Stimulated activated CD4-positive, alpha-beta T cell treated with anti-CD3 and anti-CD28 coated beads, Interleukin-4, amount 100 ng/mL, for 4 hours (primary cell): ENCODE measurements at places on chromosomes 6 and 20.

DNA sequence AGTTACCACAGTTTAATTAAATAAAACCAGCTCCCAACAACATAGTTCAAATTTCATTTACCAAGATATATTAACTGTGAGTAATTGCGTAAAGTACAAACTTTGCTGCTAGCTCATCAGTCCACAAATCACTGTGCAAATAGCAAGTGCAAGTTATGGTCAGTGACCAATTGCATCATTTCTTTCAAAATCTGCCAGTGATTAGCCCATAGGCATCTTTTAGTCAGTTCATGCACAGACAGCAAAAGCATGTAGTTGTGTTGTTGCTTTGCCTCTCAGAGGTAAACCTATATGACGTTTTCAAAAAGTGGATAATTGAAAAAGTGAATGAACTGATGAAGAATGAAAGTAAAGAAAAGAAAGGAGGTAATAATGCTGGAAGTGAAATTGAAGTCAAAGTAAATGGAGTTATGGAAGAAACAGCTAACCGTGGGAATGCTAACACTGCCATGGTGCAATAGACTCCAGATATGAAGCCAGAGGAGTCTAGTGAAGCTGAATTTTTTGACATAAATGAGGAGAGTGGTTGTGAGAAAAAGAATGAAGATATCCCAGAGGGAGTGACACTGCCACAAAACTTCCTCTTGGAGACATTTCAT, 36.5 kb downstream of the ENPP1 start:
- no peak for DNase-seq

- no peak for DNase-seq
Measured at GRCh38 chr6:150087336-150087735, 18.4 kb upstream of the ULBP3 start.

DNA sequence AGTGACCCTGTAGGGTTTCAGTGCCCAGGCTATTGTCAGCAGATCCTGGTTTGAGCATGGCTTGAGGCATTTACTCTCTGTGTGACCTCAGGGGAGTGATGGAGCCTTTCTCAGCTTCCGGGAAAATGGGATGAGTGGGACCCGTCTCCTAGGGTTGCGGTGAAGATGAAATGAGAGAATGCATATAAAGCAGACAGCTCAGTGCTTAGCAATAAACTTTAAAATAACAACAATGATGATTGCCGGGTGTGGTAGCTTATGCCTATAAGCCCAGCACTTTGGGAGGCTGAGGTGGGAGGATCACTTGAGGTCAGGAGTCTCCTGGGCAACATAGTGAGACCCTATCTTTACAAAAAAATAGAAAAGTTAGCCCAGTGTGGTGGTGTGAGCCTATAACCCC, 106.0 kb upstream of the MTHFD1L start:
- no peak for DNase-seq

DNA sequence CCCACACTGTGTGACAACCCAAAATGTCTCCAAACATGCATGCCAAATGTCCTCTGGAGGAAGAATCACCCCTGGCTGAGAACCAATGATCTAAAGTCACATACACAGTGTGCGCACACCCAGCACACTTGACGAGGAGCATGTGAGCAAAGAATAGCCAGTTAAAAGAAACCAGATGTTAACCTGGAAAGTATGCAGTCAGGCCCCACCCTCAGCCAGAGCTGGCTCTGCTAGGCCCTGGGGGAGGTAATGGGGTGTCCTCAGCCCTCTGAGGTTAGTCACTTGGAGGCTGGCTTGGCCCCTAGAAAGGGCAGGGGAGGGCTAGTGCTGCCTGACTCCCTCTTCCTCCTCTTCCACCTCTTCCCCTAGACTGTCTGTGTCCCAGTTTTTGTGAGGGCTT, 15.2 kb upstream of the GUCA1A start:
- no peak for DNase-seq

- no peak for DNase-seq
Measured at GRCh38 chr20:14375416-14375985, 38.1 kb upstream of the FLRT3 start.

DNA sequence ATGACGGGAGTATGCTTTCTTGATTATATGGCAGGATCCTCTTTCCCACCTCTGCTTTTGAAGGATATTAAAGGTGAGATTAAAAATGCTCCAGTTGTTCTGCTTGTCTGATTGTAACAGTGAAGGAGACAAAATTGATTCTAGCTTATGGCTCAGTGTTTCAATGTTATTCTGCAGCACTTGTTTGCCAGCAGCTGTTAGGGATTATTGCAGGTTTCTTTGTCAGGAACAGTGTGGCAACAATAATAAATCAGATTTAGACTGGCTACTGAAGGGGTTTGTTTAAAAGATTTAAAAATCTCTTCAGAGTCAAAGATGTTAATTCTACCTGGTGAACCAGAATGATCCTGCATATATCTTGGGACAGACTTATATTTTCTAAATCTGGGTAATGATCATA, 126.9 kb downstream of the LAMA2 start:
- no peak for DNase-seq

- DNase-seq, result no peak
Measured at GRCh38 chr6:16028966-16029365, 99.9 kb upstream of the MYLIP start.

- DNase-seq, result no peak
Measured at GRCh38 chr6:127637830-127638409, 60.9 kb downstream of the C6orf58 start.

DNA sequence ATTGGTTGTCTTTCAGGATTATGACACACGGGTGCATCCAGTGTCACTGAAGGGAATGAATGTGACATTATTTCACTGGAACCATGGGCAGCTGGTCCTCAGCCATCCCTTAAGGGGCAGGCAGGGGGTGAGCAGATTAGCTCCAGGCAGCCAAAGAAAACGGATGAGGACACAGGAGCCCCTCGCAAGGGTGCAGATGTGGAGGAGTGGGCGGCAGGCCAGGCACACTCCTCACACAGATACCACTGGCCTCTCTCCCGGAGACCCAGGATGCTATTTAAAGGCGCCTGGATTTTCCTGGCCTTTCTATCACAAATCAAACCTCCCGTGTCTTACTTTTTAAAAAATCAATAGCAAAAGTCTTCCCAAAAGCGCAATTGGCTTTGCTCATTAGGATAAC, 210.4 kb downstream of the TAF4 start:
- no peak for DNase-seq

DNA sequence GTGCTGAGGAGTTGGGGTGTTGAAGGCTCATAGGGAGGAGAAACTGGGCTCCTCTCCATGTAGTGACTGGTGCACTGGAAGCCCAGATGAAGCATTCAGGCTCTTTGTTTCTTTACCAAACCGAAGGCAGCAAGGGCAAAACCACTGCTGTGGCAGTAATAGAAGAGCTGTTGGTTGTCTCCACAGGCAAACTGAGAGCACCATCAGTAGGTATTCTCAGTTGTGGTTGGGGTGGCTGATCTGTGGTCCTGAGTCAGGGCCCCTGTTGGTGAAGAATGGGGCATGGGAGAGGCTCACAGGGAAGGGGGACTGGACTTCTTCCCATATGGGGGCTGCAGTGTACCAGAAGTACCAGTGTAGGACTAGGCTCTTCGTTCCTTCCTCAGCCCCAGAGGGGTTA, 460.2 kb upstream of the IMPG1 start:
- no peak for DNase-seq

- no peak for DNase-seq
Measured at GRCh38 chr6:157741948-157742556, 81.0 kb upstream of the SNX9 start.

- DNase-seq, result no peak
Measured at GRCh38 chr6:6900569-6901204, 207.1 kb upstream of the RREB1 start.

GRCh38 chr6:19547507-19547906, 289.7 kb upstream of the ID4 start:
- DNase-seq, result no peak

DNA sequence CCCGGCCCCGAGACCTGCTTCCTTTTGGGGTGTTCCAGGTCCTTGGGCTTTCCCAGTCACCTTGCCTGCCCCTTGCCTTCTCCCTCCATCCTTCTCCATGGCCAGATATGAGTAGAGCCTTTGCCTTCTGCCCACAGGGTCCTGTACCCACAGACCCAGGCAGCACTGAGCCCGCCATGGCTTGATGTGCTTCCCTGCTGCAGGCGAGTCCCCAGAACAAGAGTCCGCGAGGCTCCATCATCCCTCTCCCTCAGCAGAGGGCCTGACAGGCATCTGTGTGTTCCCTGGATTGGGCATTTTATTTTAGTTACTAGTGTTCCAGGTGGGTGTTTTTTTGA, 21.9 kb downstream of the PYGB start:
- no peak for DNase-seq

GRCh38 chr6:6582131-6582530, 6.4 kb upstream of the LY86 start:
- DNase-seq, result no peak

GRCh38 chr6:151413372-151414145, 22.2 kb upstream of the ZBTB2 start:
- DNase-seq, result no peak

DNA sequence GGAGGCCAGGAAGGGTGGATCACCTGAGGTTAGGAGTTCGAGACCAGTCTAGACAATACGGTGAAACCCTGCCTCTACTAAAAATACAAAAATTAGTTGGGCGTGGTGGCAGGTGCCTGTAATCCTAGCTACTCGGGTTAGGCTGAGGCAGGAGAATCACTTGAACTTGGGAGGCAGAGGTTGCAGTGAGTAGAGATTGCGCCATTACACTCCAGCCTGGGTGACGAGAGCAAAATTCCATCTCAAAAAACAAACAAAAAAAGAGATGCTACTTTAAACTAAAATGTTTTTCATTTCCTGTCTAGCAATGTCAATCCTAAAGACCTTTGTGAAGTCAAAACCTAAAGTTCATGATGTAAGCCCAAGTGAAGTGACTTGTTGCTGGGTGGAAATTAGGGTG, 12.9 kb downstream of the DSN1 start:
- DNase-seq, result no peak

- DNase-seq, result no peak
Measured at GRCh38 chr6:168158213-168158979, 79.4 kb upstream of the FRMD1 start.

GRCh38 chr6:34260576-34261267, 11.9 kb upstream of the SMIM29 start:
- DNase-seq, result no peak

DNA sequence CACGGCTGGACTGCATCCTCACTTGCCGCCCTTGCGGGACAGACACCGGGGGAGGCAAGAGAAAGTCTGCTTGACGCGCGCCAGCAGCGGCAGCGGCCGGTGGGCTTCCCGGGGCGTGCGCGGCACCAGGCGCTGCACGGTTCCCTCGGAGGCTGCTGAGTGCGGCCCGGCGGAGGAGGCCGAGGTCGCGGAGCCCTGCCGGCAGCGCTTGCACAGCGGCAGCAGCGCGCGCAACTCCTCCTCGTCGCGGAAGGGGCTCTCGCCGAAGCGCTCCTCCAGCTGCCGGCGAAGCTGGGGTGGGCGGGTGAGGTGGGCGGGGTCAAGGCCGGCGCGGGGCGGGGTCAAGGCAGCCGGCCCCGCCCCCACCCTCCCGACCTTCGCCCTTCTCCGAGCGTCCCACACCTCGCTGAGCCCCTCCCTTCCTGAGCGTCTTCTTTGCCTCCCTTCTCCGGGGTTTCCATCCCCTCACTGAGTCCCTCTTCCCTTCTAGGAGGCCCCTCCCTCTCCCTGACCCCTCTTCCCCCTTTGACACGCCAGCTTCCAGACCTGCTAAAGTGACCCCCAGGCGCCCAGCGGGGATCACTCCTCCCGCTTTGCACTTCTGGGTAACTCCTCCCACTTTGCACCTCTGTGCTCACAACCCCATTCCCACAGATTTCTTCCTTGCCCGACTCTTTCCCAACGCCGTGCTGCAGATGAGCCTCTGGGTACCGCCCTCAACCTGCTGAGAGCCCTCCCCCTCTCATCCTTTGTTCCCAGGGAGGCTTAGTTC, 8.8 kb downstream of the DUSP15 start:
- DNase-seq, result peak; percentile 67

DNA sequence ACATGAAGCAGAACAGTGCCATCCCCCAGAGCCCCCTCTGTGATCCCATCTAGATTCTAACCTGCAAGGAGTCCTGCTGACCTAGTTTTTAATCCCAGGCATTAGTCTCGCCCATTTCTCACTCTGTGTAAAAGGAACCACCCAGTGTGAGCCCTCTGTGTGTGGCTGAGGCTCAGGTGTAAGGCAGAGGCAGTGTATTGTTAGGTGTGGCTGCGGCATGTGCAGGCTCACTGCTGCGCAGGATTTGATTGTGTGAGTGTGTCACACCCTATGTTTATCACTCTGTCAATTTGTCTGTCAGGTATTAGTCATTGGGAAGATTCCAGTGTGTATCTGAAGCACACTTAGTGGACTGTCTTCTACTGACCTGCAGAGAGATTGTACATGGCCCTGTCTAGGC, 13.7 kb upstream of the CST8 start:
- DNase-seq, result no peak

GRCh38 chr20:23226612-23227265, 123.9 kb upstream of the NXT1 start:
- no peak for DNase-seq

- DNase-seq, result no peak
Measured at GRCh38 chr6:11297376-11297729, 64.9 kb upstream of the NEDD9 start.

DNA sequence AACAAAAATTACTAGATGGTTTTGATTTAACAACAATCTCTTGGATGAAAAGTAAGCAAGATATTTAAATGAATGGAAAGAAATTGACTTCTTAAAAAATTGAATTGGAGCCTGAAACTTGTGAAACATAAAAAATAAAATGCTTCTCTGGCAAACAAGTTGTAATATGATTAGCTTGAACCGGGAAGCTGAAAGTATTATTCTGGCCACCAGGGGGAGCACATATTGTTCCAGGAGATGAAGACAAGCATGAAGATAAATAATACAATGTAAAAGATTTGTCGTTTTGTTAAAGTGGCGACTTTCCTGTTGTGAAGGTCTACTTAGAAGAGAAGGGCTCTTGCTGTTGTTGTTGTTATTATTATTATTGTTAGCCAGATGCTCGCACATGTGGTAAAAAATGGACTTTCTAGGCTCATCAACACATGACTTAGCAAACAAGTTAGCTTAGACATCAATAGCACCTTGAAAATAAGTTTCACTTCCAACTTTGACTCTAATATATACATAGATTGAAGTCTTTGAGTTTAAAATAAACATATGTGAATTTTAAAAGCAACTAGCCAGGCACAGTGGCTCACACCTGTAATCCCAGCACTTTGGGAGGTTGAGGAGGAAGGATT, 14.2 kb downstream of the PAX1 start:
- peak; percentile 19 for DNase-seq

GRCh38 chr6:167397712-167398111, 72.8 kb downstream of the TTLL2 start:
- no peak for DNase-seq

- DNase-seq, result no peak
Measured at GRCh38 chr6:87407561-87407900, 241 bp upstream of the CFAP206 start.

- DNase-seq, result no peak
Measured at GRCh38 chr6:55913228-55914195, 38.1 kb upstream of the BMP5 start.

- DNase-seq, result no peak
Measured at GRCh38 chr6:128311944-128312570, 208.3 kb downstream of the PTPRK start.

GRCh38 chr20:21280522-21281016, 22.6 kb upstream of the XRN2 start:
- peak; percentile 2 for DNase-seq
